ENCODE measurements at places on chromosomes 7 and 10. TPM values are rescaled to one million over a fixed set of nuclear protein-coding genes. Genes with fewer than 3 reads are reported as not detected.

DNA sequence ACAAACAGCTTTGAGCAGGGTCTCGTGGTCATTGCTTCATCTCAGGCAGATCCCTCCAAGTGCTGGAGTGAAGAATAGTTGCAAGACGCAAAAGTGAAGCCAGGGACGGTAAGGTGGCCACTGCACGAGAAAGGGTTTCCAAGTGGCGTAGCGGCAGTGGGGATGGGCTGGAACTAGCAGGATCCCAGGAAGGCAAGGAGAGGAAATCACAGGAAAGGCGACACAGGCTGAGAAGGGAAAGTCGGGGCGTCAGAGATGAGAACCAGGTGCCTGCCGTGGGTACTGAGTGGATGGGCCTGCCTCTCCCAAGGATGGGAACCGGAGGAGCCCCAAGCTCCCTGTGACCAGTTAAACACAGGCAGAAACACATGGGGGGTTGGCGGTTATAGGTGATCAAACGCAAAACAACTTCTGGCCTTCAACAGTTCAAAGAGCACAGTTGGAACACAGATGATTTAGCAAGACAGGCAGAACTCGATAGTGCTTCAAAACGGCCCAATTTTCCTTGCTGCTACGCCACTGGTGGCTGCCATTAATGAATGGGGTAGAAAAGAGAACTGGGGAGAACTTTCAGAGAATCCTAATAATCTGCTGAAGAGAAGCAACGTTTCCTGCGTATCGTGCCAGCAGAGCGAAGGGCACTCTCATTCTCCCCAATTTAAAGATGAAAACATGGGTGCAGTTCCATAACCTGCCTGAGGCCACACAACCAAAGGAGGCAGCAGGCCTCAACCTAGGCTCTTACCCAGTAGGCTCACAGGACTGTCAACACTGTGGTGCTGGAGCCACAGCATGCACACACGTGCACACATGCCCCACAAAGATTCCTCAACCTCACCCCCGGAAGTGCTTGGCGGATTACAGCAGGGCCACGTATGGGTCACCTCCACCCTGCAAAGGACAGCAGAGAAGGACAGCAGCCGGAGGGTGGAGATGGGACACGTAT is 61.9 kb downstream of the MAD1L1 start:
- DNase-seq: no peak

- DNase-seq: no peak
These were observed 53.5 kb downstream of the PODXL start for GRCh38 chr7:131502810-131503508.

HOXA1 gene
- 1.3 TPM for total RNA-seq

EBF3 gene
- 28.6 TPM for total RNA-seq

- no peak for DNase-seq
These were observed 234.6 kb downstream of the ZMYND11 start for GRCh38 chr10:369684-370448.

HYAL4 gene
- total RNA-seq: not detected

- no peak for DNase-seq
These were observed 179.6 kb downstream of the TCERG1L start for GRCh38 chr10:131131726-131132591.
